ENCODE measurements at places on chromosomes 13 and 19. TPM values are rescaled to one million over a fixed set of nuclear protein-coding genes. Genes with fewer than 3 reads are reported as not detected.

DNA sequence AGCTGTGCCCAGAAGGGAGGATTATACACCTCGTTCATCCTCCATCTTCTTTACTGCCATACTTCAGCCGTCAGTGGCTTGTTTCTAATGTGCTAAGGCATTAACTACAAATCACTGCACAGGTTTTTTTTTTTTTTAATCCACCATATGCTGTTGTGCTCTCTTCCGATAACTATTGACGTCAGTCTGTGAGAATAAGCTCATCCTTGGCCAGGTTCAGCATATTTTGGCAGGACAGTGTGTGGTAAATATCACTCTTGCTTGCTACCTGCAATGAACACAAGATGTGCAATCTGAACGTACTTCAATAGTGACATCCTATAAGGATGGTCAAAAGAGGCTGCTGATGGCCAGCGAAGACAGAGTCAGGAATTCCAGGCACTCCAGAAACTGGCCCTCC, 2030.7 kb upstream of the PCDH20 start:
- DNase-seq = no peak
- no peak overlapping the region for H3K27ac ChIP-seq
- H3K4me3 ChIP-seq = no peak overlapping the region
- no peaks in the 10 kb centered on the region for H3K27me3 ChIP-seq

DNA sequence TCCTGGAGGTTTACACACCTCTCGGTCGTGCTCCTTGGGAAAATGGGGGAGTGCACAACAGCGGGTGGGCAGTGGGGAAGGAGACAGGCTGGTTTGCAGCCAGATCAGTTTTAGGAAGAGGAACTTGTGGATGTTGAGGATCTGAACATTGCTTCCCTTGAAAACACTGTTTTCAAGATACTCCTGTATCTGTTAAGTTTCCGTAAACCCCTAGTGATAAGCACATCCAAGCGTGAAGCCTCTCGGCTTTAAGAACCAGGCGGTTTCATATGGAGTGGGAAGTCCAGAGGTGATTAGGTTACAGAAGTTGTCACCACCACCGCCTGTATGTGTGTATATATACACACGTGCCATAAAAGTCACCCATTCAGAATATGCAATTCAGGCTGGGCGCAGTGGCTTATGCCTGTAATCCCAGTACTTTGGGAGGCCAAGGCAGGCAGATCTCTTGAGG, 47.4 kb downstream of the SIPA1L3 start:
- peaks cover 4% of the 10 kb centered on the region for H3K36me3 ChIP-seq
- H3K27ac ChIP-seq = no peak overlapping the region
- no peak overlapping the region for H3K4me3 ChIP-seq
- no peaks in the 10 kb centered on the region for H3K27me3 ChIP-seq
- DNase-seq = no peak

DNA sequence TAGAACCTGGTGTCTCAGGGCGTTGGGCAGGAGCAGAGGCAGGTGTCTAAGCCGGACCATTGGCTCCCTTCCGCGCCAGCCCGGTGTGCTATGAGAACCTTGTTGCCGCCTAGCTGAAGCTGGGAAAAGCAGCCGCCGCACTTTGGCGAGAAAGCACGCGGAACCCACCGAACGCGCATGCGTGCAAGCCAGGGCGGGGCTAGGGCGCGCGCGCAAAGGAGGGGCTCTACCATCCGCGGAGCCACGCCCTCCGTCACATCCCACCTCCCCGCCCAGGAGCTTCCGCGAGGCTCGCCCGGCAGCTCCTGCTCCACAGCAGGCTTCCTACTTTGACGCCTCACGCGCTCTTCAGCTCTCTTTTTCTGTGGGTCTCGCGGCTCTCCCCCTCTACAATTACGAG, 51.3 kb downstream of the WDR87 start:
- no peaks in the 10 kb centered on the region for H3K4me1 ChIP-seq
- H3K27me3 ChIP-seq = no peaks in the 10 kb centered on the region
- no peak overlapping the region for H3K27ac ChIP-seq
- H3K36me3 ChIP-seq = no peaks in the 10 kb centered on the region

- H3K27ac ChIP-seq = no peak overlapping the region
- H3K4me3 ChIP-seq = no peak overlapping the region
- H3K4me1 ChIP-seq = no peaks in the 10 kb centered on the region
- DNase-seq = no peak
- no peaks in the 10 kb centered on the region for H3K27me3 ChIP-seq
Observed at GRCh38 chr13:93953841-93954240, 525.6 kb downstream of the DCT start.

The ANGPTL8 gene
- not detected for total RNA-seq

All from Calu3 (cell line).